Stimulated activated CD8-positive, alpha-beta memory T cell treated with anti-CD3 and anti-CD28 coated beads, Interleukin-7, amount 100 ng/mL, for 48 hours (primary cell): ENCODE measurements at places on chromosomes 7 and 10.
A peak's percentile ranks its signal among the peaks of the same experiment; 100 is the strongest.

GRCh38 chr10:114239117-114239993 lies at the start of gene VWA2:
Gene VWA2 (plus strand): TSS chr10:114239254. CDS start chr10:114248714, 9,460 bp downstream.
- DNase-seq = peak; percentile 10

DNA sequence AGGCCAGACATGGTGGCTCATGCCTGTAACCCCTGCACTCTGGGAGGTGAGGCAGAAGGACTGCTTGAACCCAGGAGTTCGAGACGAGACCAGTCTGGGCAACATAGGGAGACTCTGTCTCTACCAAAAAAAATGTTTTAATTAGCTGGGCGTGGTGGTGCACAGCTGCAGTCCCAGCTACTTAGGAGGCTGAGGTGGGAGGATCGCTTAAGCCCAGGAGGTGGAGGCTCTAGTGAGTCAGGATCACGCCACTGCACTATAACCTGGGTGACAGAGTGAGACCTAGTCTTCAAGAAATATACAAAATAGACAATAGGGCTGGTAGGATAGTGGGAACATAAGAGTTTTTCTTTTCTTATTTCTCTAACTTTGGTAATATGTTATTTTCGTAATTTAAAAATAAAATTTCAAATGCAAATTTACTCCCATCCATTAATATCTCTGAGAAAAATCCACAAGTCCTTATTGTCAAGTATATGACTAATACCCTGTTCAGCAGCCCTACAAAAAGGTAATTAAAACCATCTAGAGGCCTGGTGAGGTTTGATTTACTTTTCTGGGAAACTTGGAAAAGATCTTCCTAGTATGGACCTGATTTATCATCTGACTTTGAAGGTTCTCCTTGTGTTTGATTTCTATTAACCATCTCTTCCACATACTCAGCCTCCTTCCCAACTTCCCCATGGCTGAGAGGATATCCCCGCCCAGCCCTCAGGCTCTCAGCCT lies 50.0 kb downstream of the CREB3L2 start:
- DNase-seq = no peak

GRCh38 chr10:80443531-80443974 lies 10.6 kb upstream of the TSPAN14 start:
- DNase-seq = no peak

GRCh38 chr7:4837803-4838625 lies 23.8 kb downstream of the PAPOLB start:
- DNase-seq = no peak

- DNase-seq = no peak
Measured at GRCh38 chr10:74589851-74590250, 236.5 kb upstream of the KAT6B start.

DNA sequence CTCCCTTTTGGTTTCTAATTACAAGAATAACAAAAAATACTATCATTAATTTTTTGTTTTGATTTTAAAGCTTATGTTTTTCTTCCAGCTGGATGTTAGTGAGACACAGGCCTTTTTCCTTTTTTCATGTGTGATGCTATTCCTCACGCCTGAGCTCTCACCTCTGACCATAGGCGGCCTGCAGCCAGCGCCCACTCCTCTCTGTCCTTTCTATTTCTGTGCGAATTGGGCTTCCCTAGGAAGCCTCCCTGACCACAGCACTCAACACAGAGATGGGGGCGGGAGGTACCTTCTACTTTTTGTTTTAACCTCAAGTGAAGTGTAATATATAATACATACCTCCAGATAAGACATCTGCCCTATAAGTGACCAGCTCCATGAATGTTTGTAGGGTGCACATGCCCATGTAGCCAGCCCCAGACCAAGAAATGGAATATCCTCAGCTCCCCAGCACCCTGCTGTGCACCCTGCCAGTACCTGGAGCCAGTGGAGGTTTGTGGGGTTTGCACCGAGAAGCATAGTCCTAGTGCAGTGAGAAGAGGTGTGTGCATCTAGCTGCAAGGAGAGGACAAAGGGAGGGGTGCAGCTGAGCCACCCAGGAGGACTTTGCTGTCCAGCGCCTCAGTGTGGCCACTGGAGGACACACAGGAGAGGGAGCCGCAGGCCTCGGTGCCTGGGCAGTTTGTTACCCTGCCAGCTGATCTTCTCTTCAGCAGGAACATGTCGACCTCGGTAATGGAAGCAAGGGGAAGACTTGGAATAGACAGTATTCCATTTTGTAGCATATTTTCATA lies 38.5 kb downstream of the BNIP3 start:
- no peak for DNase-seq
